NCI-H526 treated with DMSO at 0.1 percent for 48 hours (cell line): ENCODE measurements at places on chromosomes 11 and 22.
A peak's percentile ranks its signal among the peaks of the same experiment; 100 is the strongest.

DNA sequence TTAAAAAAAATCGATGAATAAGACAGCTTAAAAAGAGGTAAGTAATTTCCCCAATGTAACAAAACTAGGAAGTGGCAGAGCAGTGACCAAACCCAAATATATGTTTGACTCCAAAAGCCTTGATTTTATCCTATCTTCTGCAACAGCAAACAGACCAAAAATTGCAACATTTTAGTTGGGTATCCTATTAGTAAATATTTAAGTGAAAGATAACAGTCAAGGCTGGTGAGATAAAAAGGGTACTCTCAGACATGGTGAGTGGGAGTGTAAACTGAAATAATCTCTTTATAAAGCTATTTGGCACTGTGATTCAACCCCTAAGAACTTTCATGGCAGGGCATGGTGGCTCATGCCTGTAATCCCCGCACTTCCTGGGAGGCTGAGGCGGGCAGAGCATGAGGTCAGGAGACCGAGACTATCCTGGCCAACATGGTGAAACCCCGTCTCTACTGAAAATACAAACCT, 1.9 kb upstream of the RDX start:
- no peak for DNase-seq

- DNase-seq, result no peak
These were observed 7.7 kb downstream of the KCTD21 start for GRCh38 chr11:78180751-78181150.

DNA sequence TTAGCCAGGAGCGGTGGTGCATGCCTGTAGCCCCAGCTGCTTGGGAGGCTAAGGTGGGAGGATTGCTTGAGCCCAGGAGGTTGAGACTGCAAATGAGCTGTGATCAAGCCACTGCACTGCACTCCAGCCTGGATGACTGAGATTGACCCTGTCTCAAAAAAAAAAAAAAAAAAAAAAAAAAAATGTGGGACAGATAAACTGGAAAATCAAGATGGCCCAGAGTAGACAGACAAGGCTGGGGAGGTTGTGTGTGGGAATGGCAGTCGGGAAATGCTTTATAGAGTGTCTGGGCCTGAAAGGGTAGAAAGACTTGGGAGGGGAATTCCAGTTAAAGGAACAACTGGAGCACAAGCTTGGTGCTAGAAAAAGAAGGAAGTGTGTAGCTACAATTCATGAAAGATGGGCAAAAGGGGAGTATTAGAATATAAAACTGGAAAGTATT, 18.2 kb upstream of the WDR74 start:
- DNase-seq, result no peak

- no peak for DNase-seq
These were observed 28.2 kb downstream of the SEZ6L start for GRCh38 chr22:26197425-26197824.

DNA sequence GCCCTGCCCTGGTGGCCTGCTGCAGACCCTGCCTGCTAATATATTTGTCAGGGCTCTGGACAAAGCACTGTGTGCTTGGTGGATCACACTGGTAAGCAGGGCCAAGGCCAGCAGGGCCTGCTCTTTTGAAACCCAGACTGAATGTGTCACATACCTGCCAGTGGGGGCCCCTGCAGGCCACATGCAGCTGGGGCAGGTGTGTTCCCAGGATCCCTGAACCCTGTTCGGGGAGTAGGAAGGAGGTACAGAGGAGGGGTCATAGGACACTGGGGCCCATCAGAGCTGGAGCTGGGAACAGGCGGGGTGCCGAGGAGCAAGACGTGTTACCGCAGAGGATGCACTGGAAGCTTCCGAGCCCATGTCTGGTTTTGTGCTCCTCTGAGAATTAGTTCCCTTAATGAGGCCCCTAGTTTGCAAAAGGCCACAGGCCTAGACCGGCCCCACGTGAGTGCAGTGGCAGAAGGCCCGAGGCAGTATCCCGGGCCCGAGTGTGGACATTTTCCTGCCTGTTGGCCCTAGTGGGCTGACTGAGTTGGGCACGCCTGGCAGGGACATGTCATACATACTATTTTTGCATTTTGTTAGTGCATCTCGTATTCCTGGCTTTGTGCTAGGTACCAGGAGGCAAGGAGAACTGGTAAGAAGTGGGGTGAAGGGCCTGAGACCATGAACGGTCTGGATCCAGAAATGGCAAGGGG, 11.2 kb upstream of the ACR start:
- no peak for DNase-seq

- no peak for DNase-seq
These were observed 257.7 kb upstream of the CCDC90B start for GRCh38 chr11:83543706-83544439.

GRCh38 chr11:37929100-37929653, 1331.1 kb upstream of the RAG2 start:
- DNase-seq, result no peak

- DNase-seq, result no peak
These were observed 37.2 kb downstream of the RCOR2 start for GRCh38 chr11:63879598-63880402.

DNA sequence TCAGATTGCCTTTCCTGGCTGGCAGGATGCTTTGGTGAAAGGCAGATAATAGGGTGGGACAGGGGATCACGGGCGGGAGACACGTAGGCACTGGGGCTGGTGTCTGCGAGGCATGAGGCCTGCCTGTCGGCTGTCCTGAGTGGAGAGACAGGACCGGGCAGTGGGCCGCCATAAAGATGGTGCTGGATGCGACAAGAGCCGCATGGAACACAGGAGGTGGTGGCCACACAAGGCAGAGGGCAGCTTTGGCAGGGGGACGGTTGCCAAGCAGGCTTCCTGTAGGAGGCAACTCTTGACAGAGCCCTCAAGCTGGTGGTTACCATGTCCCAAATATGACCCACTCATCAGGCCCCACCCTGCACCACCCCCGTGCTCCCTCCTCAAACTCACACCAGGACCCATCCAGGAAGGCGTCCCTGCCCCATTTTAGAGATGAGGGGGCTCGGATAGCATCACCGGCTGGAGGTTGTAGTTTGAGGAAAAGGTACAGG, 4.9 kb upstream of the PPARA start:
- DNase-seq, result no peak

DNA sequence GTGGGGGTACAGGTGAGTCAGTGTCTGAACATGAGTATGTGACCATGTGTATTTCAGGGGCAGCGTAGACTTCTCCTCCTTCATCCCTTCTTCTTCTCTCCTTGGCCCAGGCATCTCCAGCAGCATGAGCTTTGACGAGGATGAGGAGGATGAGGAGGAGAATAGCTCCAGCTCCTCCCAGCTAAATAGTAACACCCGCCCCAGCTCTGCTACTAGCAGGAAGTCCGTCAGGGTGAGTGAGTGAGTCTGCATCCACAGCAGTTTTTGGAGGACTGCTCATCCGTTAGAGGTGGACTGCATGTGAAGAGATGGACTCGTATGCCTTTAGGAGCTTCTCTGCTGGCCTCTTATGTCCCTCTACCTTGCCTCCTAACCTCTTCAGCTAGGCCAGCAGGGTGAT, 15.6 kb downstream of the TUB start:
- DNase-seq, result no peak

GRCh38 chr11:126132319-126132718, 69.7 kb upstream of the CDON start:
- no peak for DNase-seq

DNA sequence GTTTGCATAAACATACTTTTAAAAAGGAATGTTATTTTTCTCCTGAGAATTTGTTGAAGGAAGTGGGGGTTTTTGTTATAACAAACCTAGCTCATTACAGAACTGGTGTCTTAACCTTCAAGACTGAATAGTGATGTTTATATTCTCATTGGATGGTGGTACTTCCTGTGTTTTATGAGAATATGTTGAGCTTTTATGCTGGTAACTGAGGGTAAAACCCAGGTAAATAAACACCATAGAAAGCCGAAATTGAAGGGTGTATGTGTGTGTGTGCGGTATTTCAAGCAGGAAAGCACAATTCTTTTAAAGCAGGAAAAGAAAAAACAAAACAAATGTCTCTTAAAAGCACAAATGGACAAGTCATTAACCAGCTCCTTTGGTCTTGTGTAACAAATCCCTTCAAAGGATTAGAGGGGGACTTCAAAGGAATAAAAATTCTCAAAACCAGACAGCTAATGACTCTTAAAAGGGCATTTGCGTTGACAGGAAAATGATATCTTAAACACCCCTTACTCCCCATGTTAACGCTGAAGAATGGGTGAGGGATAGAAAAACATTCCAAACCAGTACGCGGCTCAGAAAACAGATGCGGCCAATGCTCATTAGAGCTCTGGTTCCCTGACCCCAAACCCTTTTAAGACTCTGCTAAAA, 23.8 kb downstream of the LMO2 start:
- DNase-seq, result peak; percentile 41

DNA sequence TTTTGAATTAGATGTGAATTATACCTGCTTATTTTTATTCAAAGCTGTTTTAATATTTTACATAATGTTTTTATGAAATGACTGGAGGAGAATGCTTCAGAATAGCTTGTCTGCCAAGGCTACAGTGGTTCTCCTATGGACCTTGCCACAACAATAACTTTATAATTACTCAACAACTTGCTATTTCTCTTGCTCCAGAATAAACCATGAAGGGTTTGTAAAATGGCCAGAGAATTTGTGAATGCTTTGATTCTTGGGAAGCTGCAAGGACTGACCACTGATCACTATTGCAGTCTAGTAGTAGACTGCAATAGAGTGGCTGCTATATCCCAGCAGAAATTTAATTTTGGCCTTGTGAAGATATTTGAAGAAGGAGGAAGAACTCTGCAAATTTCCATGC, 199.7 kb downstream of the FAT3 start:
- no peak for DNase-seq

GRCh38 chr11:8339592-8340022, 75.9 kb upstream of the LMO1 start:
- DNase-seq, result peak; percentile 53

DNA sequence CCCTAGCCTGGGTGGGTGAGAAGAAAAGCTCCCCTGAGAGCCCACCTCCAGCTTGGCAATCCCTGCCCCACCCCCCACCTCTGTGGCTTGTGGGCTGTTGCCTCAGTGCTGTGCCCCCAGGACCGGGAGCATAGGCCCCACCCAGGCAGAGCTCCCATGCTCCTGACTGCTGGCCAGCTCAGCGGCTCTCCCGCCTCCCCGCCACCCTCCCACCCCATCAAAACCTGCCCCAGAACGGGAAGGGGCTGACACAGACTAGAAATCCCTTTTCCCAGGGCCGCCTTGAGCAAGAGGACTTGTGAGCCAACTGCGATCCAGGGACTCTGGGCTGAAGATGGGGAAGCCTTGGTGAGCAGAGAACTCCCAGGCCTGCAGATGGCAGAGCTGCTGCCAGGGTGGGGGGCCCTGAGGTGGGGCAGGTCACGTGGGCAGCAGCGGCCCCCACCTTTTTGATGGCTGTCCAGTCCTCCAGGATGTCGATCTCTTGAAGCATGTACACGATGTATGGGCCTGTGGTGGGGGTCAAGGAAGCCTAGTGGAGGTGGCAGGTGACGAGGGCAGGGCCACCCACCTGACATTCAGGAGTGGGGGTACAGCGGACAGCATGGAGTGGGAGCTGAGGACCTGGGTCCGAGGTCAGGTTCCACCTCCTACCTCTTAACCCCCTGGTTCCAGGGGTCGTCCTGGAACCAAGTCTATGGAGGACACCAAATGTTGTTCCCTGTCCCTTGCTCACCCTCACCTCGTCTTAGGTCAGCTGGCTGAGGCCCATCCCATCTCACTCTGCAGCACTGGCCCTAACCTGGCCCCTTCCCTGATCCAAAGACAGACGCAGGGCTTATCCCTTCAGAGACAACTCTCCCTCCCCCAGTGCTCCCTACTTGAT, 2.3 kb upstream of the RIN1 start:
- no peak for DNase-seq

DNA sequence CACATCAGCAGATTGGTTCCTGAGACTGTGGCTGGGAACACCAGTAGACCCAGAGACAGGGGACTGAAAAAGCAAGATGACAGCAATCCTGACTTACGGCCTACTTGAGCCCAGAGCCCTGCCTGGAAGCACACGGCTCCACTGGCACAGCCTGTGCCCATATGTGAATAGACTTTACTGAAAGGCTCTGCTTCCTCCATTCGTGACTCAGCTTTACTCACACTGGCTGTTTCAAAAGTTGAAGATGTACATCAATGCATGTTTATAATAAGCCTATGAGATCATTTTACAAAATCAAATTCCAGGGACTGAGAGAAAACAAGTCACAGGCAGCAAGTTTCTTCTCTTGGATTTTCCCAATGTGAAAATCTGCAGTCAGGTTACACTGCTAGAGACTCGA, 134.6 kb upstream of the TEAD1 start:
- no peak for DNase-seq

DNA sequence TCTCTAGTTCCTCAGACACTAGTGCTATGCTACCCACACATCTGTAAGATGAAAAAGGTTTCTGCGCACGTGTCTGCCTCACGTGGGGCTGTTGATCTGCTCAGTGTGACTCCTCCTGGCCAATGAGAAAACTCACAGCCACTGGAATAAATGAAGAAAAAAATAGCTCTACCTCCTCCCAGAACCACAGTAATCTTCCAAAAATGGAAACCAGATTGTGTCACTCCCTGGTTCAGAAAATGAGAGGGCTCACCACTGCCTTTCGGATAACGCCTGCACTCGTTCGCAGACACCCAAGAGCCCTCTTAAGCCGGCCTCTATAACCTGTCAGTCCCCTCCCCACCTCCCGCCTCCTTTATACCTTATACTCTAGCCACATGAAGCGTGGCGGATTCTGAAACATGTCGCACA, 5.1 kb downstream of the APBB1 start:
- DNase-seq, result no peak

GRCh38 chr11:107123022-107123421, 104.7 kb upstream of the GUCY1A2 start:
- no peak for DNase-seq

- no peak for DNase-seq
These were observed 13.9 kb upstream of the NAV2 start for GRCh38 chr11:19698493-19699292.

GRCh38 chr11:9017773-9018172, 14.0 kb upstream of the NRIP3 start:
- DNase-seq, result no peak

GRCh38 chr22:39501644-39502108, 414 bp upstream of the MIEF1 start:
- DNase-seq, result no peak

- no peak for DNase-seq
These were observed 12.3 kb upstream of the SOX10 start for GRCh38 chr22:37996515-37997246.

DNA sequence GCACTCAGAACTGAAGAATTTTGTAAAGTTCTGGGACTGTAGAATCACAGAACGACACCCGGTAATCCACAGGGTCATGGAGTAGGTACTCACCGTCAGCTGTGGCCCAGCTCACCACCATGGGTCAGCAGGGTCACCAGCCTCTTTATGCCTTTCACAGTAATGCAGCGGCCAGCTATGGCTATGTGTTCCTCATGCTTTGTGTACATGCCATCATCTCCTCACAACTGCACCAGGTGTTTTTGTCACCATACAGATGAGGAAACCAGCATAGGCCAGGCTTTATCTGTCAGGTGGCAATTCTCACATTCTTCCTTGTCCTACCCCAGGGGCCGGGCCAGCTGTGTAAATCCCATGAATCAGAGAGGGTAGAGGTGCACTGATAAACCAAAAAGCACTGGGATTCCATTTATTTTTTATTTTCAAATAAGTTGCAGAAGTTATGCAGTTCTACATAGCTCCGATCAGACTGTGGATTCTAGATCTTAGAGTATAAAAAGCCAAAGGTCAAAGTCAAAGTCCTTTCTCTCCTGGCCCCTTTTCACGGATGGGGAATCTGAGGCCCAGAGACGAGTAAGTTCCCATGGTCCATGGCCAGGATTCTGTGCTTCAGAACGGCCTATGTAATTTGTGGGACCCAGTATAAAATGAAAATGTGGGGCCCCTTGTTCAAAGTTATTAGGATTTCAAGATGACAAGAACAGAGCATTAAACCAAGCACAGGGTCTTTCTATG, 17.5 kb downstream of the TSKU start:
- DNase-seq, result no peak

GRCh38 chr11:8828046-8828445, 82.9 kb upstream of the AKIP1 start:
- DNase-seq, result no peak
